ENCODE measurements at places on chromosomes 11 and 22.

DNA sequence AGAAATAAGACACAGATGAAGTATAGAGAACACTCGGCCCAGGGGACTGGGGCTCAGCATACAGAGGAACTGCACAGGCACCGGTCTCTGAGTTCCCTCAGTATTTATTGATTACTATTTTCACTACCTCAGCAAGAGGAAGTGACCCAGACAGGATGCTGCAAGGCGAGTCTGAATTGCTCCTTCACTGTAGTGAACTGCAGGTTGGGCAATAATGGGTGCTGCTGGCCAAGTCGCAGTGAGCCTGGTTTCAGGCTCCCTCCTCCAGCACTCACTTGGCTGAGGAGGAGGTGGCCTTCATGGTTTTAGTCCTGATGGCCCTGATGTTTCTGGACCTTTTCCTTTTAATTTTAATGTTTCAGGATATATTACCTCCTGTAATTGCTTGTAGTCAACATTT, 10.4 kb downstream of the OR52K2 start:
- DNase-seq, result no peak
- H3K27ac ChIP-seq, result no peak overlapping the region
- H3K4me3 ChIP-seq, result no peak overlapping the region
- no peaks in the 10 kb centered on the region for H3K36me3 ChIP-seq

- no peaks in the 10 kb centered on the region for H3K4me1 ChIP-seq
- no peak for DNase-seq
- no peak overlapping the region for H3K27ac ChIP-seq
- no peak overlapping the region for H3K4me3 ChIP-seq
- no peaks in the 10 kb centered on the region for H3K27me3 ChIP-seq
These were observed 20.5 kb upstream of the SYT12 start for GRCh38 chr11:67002297-67002913.

DNA sequence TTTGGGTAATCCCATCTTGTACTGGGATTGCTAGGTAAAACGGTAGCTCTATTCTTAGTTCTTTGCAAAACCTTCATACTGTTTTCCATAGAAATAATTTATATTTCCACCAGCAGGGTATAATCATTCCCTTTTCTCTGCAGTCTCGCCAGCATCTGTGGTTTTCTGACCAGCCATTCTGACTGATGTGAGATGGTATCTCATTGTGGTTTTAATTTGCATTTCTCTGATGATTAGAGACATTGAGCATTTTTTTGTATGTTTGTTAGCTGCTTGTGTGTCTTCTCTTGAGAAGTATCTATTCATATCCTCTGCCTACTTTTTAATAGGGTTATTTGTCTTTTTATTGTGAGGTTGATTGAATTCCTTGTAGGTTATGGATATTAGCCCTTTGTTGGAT, 220.9 kb downstream of the PGR start:
- no peaks in the 10 kb centered on the region for H3K4me1 ChIP-seq
- H3K27me3 ChIP-seq, result no peaks in the 10 kb centered on the region
- H3K36me3 ChIP-seq, result no peaks in the 10 kb centered on the region
- DNase-seq, result no peak
- H3K27ac ChIP-seq, result no peak overlapping the region
- no peak overlapping the region for H3K4me3 ChIP-seq

- no peak for DNase-seq
- H3K27ac ChIP-seq, result peak overlapping the region; percentile 95
- peak overlapping the region; percentile 78 for H3K4me3 ChIP-seq
- H3K36me3 ChIP-seq, result no peaks in the 10 kb centered on the region
These were observed 893 bp downstream of the SLC36A4 start for GRCh38 chr11:93196816-93197379.

DNA sequence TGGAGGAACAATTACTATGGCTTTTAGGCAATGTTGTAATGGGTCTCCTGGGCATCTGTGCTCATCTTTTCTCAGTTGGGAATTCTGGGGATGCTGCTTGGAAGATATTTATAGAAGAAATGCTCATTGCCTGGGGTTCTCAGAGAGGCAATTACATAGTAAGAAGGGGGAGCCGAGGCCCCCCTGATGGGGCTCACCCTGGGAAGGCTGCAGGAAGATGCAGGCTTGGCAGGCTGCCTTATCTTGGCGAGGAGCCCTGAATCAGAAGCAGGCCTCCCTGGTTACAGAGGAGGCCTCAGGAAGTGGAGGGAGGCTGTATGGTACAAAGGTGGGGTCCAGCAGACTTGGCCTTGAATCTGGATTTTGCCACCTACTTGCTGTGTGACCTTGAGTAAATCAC, 60.6 kb upstream of the CRYBB3 start:
- DNase-seq, result no peak
- no peaks in the 10 kb centered on the region for H3K27me3 ChIP-seq
- no peaks in the 10 kb centered on the region for H3K36me3 ChIP-seq
- peaks cover 20% of the 10 kb centered on the region for H3K4me1 ChIP-seq
- no peak overlapping the region for H3K4me3 ChIP-seq

- DNase-seq, result no peak
- H3K27me3 ChIP-seq, result no peaks in the 10 kb centered on the region
- H3K27ac ChIP-seq, result no peak overlapping the region
- no peaks in the 10 kb centered on the region for H3K4me1 ChIP-seq
- H3K36me3 ChIP-seq, result no peaks in the 10 kb centered on the region
These were observed 18.3 kb upstream of the MICAL2 start for GRCh38 chr11:12091956-12092558.

DNA sequence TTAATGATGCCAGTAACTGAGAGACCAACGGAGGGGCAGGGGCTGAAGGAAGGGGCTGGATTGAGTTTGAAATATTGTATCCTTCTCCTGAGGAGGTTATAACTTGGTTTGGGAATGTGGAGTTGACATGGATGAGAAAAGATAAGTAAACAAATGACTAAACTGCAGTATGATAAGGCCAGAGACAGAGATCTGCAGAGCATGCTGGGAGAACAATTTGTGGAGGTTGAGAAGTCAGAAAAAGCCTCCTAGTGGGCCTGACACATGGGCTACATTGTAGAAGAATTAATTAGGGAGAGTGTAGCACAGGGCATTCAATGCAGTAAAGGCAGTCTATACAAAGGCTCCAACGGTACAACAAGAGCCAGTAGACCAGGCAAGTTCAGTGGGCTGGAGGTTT, 55.9 kb downstream of the SPON1 start:
- no peak overlapping the region for H3K27ac ChIP-seq
- no peak for DNase-seq
- H3K4me3 ChIP-seq, result no peak overlapping the region
- H3K36me3 ChIP-seq, result no peaks in the 10 kb centered on the region
- no peaks in the 10 kb centered on the region for H3K4me1 ChIP-seq

Data from breast epithelium (tissue), 4 donors.